Immature natural killer cell (primary cell): ENCODE measurements at places on chromosomes 3 and 15. TPM values are rescaled to one million over a fixed set of nuclear protein-coding genes. Genes with fewer than 3 reads are reported as not detected.
A peak's percentile ranks its signal among the peaks of the same experiment; 100 is the strongest.

Gene COMMD2
- polyA plus RNA-seq = 83.5 TPM

Gene GHRL
- 0.94 TPM for polyA plus RNA-seq

Gene NR2F2
- polyA plus RNA-seq = not detected

DNA sequence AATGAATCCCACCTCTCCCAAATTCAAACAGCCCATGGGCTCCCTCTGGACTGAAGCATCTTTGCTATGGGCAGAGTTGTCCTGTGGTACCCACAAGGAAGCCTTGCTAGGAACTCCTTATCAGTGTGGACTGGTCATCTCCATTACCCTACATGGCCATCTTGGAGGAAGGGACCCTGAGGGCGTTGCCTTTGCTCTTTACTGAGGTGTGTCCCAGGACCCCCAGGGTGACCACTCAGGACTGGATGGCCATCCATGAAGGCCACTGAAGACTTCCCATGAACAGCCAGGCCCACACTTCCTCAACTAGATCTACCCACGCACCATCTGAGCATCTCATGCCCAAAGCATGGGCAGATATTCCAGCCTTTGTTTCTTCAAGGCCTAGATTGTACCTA, 20.0 kb downstream of the RTP3 start:
- H3K4me1 ChIP-seq = peaks cover 8% of the 10 kb centered on the region
- no peaks in the 10 kb centered on the region for H3K36me3 ChIP-seq
- H3K27ac ChIP-seq = no peak overlapping the region

Gene EPHA6
- not detected for polyA plus RNA-seq

- peak; percentile 76 for DNase-seq
- peak overlapping the region; percentile 68 for H3K4me3 ChIP-seq
- peaks cover 1% of the 10 kb centered on the region for H3K27me3 ChIP-seq
- peaks cover 29% of the 10 kb centered on the region for H3K4me1 ChIP-seq
- H3K27ac ChIP-seq = peak overlapping the region; percentile 76
Measured at GRCh38 chr3:41418961-41419691, 219.8 kb downstream of the CTNNB1 start.

DNA sequence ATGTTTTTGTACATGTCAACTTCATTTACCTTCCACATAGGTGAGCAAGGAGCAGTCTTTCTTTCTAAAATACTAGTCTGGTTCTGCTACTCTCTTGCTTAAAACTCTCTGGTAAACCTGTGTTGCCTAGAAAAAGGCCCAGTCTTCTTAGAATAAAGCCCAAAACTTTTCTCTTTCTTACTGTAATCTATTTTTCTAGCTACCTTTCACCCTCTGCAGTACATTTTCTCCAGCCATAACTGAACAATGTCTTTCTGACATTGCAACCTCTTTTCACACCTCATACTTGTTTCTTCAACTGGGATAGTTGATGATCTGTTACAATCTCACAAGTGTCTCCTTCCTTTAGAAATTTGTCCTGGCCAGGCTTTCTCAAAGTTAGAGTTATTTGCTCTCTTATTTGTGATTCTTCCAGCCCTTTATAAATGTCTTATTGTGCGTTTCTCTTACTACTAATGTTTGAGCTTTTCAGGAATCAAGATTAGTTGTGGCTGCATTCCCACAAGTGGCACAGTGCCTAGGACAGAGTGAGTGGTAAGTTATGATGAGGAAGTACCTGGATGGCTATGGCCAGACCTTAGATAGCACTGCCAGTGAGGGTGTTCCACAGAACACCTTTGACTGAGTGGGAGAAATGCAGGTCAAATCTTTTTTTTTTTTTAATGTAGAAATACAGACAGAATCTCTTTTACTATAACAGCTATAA, 313.4 kb upstream of the SATB1 start:
- peak overlapping the region; percentile 94 for H3K27ac ChIP-seq
- DNase-seq = no peak
- H3K4me1 ChIP-seq = peaks cover 78% of the 10 kb centered on the region
- H3K4me3 ChIP-seq = peak overlapping the region; percentile 55

Gene STXBP5L
- not detected for polyA plus RNA-seq

Gene TMEM40
- polyA plus RNA-seq = 7.0 TPM

DNA sequence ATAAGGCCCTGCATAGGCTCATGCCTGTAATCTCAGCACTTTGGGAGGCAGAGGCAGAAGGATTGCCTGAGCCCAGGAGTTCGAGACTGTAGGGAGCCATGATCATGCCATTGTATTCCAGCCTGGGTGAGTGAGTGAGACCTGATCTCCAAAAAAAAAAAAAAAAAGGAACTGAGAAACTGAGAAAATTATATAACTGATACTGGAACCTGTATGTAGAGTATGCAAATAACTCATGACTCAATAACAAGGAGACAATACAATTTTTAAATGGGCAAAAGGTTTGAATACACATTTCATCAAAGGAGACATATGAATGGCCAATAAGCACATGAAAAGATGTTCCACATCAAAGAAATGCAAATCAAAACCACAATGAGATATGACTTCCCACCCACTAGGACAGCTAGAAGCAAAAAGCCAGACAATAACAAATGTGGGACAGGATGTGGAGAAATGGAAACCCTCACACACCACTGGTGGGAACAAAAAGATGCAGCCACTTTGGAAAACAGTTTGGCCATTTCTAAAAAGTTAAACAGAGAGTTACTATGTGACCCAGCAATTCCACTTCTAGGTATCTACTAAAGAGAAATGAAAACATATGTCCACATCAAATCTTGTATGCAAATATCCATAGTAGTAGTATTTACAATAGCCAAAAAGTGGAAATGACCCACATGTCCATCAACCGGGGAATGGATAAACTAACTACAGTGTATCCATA, 70.7 kb downstream of the IQSEC1 start:
- peak overlapping the region; percentile 96 for H3K27ac ChIP-seq
- peaks cover 1% of the 10 kb centered on the region for H3K27me3 ChIP-seq
- peak; percentile 51 for DNase-seq
- H3K4me1 ChIP-seq = peaks cover 92% of the 10 kb centered on the region
- H3K36me3 ChIP-seq = peaks cover 8% of the 10 kb centered on the region

Gene FAM174B
- polyA plus RNA-seq = 0.71 TPM

DNA sequence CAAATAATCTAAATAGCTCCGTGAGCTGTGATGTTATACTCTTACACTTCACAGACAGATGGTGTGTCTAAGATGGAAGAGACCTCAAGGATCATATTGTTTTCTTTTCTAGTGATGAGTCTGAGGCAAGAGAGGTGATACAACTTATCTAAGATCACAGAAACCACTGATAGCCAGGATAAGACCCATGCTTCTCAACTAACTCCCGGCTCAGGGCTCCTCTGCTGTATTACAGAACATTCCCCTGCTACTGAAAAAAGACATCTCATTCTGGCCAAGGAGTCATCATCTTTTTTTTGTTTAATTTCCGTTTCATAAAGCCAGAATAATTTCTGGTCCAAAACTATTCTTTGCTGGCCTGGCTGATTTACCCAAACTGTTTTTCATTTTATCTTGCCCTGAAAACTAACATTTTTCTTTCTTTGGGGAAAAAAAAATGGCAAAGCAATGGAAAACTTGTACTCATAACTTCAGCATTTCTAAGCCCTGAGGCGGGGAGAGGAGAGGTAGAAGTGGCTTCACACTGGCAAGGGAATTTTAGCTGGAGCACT, 46.9 kb upstream of the GAP43 start:
- DNase-seq = no peak
- peaks cover 3% of the 10 kb centered on the region for H3K27me3 ChIP-seq
- no peaks in the 10 kb centered on the region for H3K4me1 ChIP-seq
- no peaks in the 10 kb centered on the region for H3K36me3 ChIP-seq

DNA sequence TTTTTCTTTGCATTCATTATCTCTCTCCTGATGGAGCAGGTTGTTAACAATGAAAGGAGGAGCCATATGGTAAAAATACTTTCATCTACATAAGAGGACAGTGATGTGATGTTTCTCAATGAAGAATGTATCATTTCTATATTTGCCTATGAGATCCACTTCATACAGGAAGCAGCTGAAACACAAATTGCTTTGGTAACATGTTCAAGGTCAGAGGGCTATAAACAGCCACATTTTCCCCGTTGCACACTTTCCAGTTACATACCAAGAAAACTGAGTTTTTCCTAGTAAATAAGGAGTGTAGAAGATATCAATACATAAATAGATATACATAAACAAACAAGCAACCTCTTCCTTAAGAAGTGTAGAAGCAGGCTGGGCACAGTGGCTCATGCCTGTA, 32.6 kb upstream of the GYG1 start:
- H3K4me3 ChIP-seq = no peak overlapping the region
- H3K27me3 ChIP-seq = no peaks in the 10 kb centered on the region
- no peak for DNase-seq
- no peak overlapping the region for H3K27ac ChIP-seq

Gene AHSG
- polyA plus RNA-seq = not detected

- peak overlapping the region; percentile 71 for H3K27ac ChIP-seq
- H3K4me3 ChIP-seq = peak overlapping the region; percentile 95
- peaks cover 16% of the 10 kb centered on the region for H3K27me3 ChIP-seq
- H3K4me1 ChIP-seq = peaks cover 16% of the 10 kb centered on the region
- no peak for DNase-seq
Measured at GRCh38 chr3:115784739-115785536, 161.6 kb downstream of the GAP43 start.

Gene C3orf38
- 29.6 TPM for polyA plus RNA-seq

Gene IGSF10
- not detected for polyA plus RNA-seq

DNA sequence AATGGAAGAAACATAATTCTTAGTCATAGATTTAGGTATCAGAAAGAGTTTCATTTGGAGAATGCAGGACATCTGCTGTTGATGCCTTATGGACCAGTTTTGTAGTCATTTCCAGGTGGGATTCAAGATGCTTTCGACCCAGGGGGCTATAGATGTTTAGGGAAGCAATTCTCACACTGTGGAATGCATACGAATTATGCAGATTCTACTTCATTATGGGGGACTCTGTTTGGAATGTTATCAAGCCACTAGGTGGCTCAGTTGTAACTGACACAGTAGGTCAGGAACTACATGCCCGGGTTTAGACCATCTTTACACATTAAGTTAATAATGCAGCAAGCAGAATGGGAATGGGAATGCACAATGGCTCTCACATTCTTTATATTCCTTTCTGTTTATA, 1359.8 kb downstream of the ZPLD1 start:
- no peaks in the 10 kb centered on the region for H3K4me1 ChIP-seq
- H3K27ac ChIP-seq = no peak overlapping the region
- H3K4me3 ChIP-seq = no peak overlapping the region
- no peaks in the 10 kb centered on the region for H3K36me3 ChIP-seq
- no peak for DNase-seq

- peaks cover 10% of the 10 kb centered on the region for H3K4me1 ChIP-seq
- no peak overlapping the region for H3K4me3 ChIP-seq
- no peaks in the 10 kb centered on the region for H3K36me3 ChIP-seq
- no peak overlapping the region for H3K27ac ChIP-seq
- H3K27me3 ChIP-seq = no peaks in the 10 kb centered on the region
Measured at GRCh38 chr3:102096066-102096465, 246.8 kb downstream of the NFKBIZ start.

Gene DUT
- polyA plus RNA-seq = 125 TPM

Gene ST3GAL6
- polyA plus RNA-seq = not detected

- H3K4me1 ChIP-seq = peaks cover 28% of the 10 kb centered on the region
- no peak overlapping the region for H3K27ac ChIP-seq
- H3K36me3 ChIP-seq = peaks cover 23% of the 10 kb centered on the region
- no peak for DNase-seq
- H3K27me3 ChIP-seq = no peaks in the 10 kb centered on the region
- H3K4me3 ChIP-seq = no peak overlapping the region
Measured at GRCh38 chr3:143442814-143443447, 323.4 kb downstream of the CHST2 start.

- H3K27ac ChIP-seq = no peak overlapping the region
- no peaks in the 10 kb centered on the region for H3K4me1 ChIP-seq
- no peak for DNase-seq
- H3K36me3 ChIP-seq = peaks cover 8% of the 10 kb centered on the region
- H3K4me3 ChIP-seq = no peak overlapping the region
Measured at GRCh38 chr3:184343200-184343876, 5.9 kb downstream of the FAM131A start.

DNA sequence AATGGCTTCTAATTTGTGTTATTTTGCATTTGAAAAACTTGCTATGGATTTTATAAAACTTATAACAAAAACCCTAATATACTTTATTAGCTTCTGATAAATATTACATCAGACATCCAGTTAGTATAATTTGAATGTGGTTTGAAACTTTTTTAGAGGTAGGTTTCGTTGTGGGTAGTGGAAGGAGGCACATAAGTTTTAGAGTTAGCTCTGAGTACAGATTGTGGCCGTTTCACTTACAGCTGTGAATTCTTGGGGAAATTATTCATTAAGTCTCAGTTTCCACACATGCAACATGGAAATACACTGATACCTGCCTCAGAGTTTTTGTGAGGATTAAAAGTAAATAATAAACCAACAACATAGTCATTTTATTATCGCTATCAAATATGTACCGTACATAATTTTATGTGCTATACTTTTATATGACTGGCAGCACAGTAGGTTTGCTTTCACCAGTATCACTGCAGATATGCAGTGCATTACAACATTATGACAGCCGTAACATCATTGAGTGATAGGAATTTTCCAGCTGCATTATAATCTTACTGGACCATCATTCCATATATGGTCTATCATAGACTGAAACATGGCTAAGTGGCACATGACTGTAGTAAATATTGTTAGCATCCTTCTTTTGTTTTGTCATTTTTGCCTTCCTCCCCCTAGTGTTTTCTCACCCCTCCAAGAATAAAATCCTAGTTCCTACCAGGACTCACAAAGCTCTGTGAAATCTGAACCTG, 175.6 kb downstream of the AKAP13 start:
- DNase-seq = no peak
- H3K4me3 ChIP-seq = peak overlapping the region; percentile 76
- H3K4me1 ChIP-seq = peaks cover 53% of the 10 kb centered on the region
- peak overlapping the region; percentile 71 for H3K27ac ChIP-seq
- no peaks in the 10 kb centered on the region for H3K36me3 ChIP-seq
- no peaks in the 10 kb centered on the region for H3K27me3 ChIP-seq

DNA sequence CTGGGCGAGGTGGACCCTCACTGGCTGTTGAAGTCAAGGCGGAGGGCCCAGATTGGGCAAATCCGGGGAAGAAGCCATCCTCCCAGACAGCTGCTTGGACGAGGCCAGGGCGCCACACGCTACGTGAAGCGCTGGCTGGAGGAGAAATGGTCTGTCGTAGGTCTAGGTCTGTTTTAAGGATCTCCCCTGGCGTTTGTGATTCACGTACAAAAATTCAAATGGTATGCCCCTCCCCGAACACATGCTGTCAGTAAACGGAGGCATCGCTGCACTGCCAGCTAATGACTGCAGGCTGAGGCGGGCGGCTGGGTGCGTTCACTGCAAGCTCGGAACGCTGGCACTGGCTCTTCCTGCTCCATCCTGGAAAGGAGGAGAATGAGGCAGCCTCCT, 69.9 kb downstream of the EPHB3 start:
- peaks cover 3% of the 10 kb centered on the region for H3K27me3 ChIP-seq
- peaks cover 3% of the 10 kb centered on the region for H3K4me1 ChIP-seq
- H3K4me3 ChIP-seq = no peak overlapping the region
- H3K36me3 ChIP-seq = no peaks in the 10 kb centered on the region
- no peak for DNase-seq

Gene UACA
- polyA plus RNA-seq = not detected

Gene HIGD2B
- not detected for polyA plus RNA-seq

DNA sequence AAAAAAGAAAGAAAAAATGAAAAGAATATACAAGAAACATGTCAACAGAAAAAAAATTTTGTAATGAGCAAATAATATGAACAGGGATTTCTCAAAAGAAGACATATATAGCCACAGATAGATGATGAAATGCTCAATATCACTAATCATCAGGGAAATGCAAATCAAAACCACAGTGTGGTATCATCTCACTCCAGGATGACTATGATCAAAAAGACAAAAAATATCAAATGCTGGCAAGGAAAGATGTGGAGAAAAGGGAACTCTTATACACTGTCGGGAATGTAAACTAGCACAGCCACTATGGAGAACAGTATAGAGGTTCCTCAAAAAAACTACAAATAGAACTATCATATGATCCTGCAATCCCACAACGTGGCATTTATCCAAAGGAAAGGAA, 94.1 kb downstream of the C3orf70 start:
- no peaks in the 10 kb centered on the region for H3K4me1 ChIP-seq
- H3K36me3 ChIP-seq = peaks cover 33% of the 10 kb centered on the region
- no peak overlapping the region for H3K4me3 ChIP-seq
- H3K27me3 ChIP-seq = peaks cover 3% of the 10 kb centered on the region
- no peak overlapping the region for H3K27ac ChIP-seq
